ENCODE measurements at places on chromosomes 3 and 15. TPM values are rescaled to one million over a fixed set of nuclear protein-coding genes. Genes with fewer than 3 reads are reported as not detected.

GRCh38 chr3:18349197-18349798, 75.8 kb downstream of the SATB1 start:
- DNase-seq, result no peak

- no peak for DNase-seq
Observed at GRCh38 chr15:74565381-74566085, 24.5 kb downstream of the ARID3B start.

GRCh38 chr3:114052216-114052615, 4.1 kb downstream of the CCDC191 start:
- no peak for DNase-seq

DNA sequence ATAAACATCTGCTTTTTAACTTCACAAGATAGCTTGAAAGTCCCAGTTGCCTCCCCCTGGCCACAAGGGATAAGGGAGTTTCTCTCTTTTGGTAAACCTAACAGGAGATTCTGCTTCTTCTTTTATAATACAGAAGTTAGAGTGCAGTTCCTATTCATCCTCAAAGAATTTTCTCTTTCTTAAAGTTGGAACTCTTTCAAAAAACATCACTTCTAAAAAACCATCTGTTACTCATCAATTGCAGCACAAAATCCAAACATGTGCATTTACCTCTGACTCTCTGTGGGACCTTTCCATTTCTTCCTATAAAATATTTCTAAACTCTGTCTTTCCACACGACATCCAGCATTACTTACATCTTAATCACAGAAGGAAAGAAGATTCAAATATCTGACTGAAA, 5.1 kb downstream of the DPH6 start:
- no peak for DNase-seq

GRCh38 chr15:70071799-70072198, 25.9 kb downstream of the TLE3 start:
- DNase-seq, result no peak

GRCh38 chr3:178618896-178619295, 82.7 kb downstream of the KCNMB2 start:
- no peak for DNase-seq

The SLC22A14 gene
- not detected for total RNA-seq

DNA sequence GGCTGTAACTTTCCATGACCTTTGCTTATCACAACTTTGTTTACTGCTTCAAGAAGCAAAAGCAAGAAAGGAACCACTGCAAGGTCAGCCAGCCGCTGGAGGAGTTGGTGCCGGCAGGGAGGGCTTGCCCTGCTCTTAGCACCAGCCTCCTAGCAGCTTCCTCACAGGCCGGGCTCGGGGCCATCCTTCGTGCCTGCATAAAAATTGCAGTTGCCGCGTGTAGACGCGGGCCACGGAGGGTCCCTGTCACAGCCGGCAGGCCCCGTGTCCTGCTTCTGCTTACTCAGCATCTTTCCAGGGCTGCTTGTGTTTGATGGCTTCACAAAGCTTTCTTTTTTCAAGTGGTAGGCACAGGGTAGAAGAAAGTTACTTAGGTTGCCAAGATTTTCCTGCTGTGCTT, 84.4 kb downstream of the PGPEP1L start:
- DNase-seq, result no peak

DNA sequence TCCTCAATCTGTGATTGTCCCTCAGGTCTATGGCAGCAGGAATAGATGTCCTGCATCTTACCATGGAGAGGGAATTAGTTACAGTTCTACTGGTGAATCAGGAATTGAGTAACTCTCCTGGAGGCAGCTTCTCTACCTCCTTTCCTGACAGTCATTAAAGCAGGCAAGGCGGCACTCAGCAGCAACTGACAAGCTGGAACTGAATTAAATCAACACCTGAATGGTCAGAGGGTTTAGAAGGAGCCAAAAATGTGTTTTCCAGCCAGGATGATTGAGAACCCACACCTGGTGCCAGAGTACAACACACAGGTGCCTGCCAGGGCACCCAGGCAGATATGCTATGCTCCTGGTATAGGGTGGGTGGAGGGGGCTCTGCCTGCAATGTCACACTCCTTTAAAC, 43.1 kb upstream of the TIPARP start:
- no peak for DNase-seq

The CATSPER2 gene
- total RNA-seq, result 1.5 TPM

The CSK gene
- total RNA-seq, result 348 TPM

The CD96 gene
- 307 TPM for total RNA-seq

The SYNM gene
- 0.12 TPM for total RNA-seq

DNA sequence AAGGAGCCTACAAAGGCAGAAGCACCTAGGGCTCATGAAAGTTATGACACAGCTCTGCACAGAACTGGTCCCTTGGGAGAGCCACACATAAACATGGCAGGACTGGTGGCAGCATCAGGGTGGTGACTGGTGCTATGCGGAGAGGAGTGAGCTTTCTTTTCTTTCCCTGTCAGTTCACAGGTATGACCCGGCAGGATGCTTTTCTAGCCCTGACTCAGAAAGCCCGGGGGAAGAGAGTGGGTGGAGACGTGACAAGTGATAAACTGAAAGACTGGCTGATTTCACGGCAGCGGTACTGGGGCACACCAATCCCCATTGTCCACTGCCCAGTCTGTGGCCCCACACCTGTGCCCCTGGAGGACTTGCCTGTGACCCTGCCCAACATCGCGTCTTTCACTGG, 103.0 kb downstream of the LARS2 start:
- no peak for DNase-seq

The HRG gene
- total RNA-seq, result not detected
